SK-N-DZ (cell line): ENCODE measurements at places on chromosomes 2 and 18.

GRCh38 chr2:120346667-120347358 is 877 bp downstream of the INHBB start:
- no peak for DNase-seq

DNA sequence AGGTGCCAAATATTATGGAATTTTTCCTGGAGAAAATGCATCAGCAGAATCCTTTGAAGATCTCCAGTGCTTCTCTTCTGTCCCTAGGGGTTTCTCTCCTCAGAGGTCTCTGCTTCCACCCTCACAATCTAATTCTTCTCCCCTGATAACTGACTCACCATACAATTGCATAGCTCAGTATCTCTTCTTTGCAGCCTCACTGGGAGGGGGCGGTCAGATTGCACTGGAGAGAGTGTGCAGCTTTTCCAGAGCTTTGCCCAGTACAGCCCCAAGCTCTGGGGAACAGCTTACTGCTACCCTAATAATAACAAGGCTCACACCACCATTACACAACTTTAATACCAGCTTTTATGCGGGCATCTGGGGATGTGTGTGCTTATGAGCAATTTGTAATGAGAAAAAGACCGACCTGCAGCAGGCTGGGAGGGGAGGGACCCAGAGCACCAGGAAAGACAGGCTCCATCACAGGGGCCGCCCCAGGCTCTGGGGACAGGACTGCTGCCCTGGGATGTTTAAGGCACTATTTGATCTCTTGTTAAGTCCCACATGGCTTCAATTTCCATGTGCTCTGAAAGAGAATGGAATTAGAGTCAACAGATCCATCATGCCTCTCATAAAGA is 276.6 kb upstream of the SIX2 start:
- no peak for DNase-seq

DNA sequence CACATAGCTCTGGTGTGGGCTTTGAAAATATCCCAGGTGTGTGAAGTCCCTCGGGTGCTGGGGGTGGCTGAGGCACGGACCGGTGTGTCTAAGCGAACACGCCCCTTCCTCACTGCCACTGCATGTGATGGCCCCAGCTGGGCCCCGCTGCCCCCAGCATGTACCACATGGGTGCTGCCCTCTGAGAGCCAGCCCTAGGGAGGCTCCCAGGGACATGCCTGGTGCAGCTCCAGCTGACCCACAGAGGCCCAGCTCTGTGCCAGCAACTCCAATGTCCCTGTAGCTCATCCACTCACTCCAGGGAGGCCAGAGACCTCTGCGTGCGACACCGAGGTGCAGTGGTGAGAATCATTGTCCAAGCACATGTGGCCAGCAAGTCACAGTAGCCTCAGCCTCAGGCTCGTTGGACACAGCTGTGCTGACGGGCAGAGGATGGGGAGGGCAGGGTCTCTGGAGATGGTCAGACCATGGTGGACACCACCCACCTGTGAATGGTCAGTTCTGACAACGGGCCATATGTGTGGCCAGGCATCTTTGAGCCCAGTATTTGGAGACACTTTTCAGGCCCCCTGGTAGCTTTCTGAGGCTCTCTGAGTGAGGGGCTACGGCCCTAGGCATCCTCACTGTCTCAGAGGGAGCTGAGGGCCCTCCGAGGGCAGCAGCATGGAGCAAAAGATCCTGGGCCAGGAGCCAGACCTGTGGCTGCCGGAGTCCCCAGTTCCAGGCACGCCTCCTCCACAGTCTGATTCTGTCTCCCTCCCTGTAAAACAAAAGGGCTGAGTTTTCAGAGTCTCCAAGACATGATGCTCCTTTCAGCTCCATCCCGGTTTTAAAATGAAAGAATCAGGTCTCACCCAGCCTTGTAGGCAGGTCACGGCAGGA is 220.7 kb downstream of the NDUFA10 start:
- no peak for DNase-seq

DNA sequence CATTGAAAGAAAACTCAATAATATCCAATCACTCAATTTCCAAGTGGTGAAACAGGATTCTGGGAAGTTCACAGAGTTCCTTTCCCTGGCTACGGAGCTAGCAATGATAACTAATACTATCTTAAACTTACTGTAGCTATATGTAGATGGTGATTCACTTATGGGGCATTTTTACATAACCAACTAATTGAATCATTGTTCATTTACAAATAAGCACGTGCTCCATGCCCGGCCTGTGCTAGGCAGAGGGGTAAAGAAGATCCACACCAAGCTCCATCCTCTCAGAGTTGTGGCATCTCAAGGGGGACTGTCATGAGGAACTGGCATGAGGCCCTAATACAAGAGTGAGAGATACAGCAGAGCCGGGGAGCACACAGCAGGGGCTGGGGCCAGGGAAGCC is 176.3 kb downstream of the ANKRD30B start:
- DNase-seq = no peak

GRCh38 chr2:198400999-198401398 is 596.6 kb downstream of the PLCL1 start:
- no peak for DNase-seq

- no peak for DNase-seq
These were observed 142.0 kb downstream of the ACTR3 start for GRCh38 chr2:114031605-114032505.

DNA sequence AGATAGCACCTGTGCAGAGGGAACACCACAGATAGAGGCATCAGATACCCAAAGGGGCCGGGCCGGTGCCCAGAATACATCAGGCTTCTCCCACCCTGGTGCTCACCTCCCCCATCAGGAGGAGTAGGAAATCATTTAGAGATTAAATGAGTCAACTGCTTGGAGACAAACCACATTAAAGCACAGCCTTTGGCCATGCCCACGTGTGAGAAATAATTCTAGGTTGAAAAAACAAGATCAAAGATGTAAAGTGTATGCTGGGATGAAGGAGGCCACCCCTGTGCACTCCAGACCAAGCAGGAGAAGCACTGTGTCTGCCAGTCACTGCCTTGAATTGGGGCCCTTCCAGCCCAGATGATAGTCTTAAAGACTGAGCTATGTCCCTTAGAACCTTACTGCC is 152.8 kb upstream of the ACAA2 start:
- no peak for DNase-seq

- DNase-seq = no peak
These were observed 5.0 kb downstream of the ACTR2 start for GRCh38 chr2:65232636-65233035.

GRCh38 chr18:46636040-46636630 is 20.9 kb downstream of the LOXHD1 start:
- DNase-seq = no peak

DNA sequence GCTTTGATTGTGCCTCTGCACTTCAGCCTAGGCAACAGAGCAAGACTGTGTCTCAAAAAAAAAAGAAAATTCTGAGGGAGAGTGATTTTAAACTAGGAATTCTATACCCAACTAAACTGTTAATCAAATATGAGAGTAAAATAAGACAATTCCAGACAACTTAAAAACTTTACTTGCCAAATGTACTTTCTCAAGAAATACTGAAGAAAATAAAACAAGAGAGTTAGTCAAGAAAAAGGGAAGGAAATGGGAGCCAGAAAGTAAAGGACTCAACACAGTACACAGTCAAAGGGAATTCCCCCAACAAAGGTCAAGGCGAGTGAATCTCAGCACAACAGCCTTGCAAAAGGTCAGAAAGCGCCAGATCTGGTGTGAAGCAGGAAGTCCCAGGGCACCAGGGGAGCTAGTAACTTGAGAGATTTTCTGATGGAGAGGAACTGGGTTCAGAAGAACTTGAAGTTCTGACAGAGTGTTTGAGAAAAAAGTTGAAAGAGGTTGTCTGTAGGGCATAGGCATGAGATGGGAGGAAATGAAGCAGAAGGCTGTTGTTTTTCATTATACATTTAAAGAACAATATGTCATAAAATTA is 22.6 kb upstream of the TBC1D8 start:
- DNase-seq = no peak
